ENCODE measurements at places on chromosomes 12 and 14.

GRCh38 chr12:38501481-38501880 lies 184.9 kb downstream of the ALG10B start:
- DNase-seq = no peak

GRCh38 chr14:81085596-81085995 lies 130.2 kb downstream of the TSHR start:
- DNase-seq = no peak

- peak; percentile 35 for DNase-seq
Observed at GRCh38 chr12:23204933-23205778, 580.2 kb downstream of the ETNK1 start.

- DNase-seq = peak; percentile 21
Observed at GRCh38 chr12:78359520-78359919, 505.1 kb upstream of the SYT1 start.

DNA sequence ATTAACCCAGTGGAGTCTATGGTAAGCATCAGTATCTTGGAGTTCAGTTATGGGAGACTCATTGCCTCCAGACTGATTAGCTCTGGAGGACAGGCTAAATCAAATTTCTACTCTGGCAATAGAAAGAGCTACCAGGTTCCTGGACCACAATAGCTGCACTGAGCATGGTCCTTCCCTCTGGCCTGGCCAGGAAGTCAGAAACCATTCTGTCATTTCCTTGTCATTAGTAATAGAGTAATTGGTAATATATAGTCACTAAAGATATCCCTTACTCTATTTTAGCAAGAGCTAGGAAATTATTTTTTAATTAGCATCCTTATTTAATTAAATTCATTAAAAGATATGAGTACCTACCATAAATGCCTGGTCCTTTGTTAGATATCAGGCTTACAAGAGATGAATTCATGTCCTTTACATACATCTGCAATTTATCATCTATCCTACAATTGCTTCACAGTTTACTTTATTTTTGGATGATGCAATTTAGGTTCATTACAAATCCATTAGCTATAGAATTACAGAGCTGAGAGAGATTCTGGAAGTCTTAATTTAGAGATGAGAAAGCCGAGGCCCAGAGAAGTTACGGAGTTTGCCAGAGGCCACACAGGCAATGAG lies 23.7 kb upstream of the TDRD9 start:
- no peak for DNase-seq

- no peak for DNase-seq
Observed at GRCh38 chr12:7869137-7869536, 3.6 kb downstream of the SLC2A14 start.

- DNase-seq = no peak
Observed at GRCh38 chr12:116443821-116444589, 115.2 kb upstream of the MAP1LC3B2 start.

DNA sequence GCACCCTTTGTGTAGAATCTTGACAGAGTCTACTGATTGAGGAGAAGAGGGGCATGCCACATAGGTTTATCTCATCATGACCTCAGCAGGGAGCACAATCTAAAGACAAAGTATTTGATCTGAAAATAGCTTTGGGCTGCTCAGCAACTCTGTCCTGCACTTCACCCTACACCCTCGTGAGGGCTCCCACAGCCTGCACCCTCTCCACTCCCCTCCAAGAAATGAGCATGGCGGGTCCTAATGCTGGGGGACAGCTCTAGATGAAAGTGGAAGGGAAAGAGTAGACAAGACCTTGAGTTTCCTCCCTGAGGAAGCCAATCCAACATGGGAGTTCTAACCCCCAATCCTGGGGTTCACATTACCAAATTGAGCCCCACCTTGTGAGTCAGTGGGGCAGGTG lies 10.7 kb upstream of the KRT5 start:
- no peak for DNase-seq

GRCh38 chr12:3294481-3294911 lies 196.5 kb upstream of the PRMT8 start:
- no peak for DNase-seq

GRCh38 chr14:72646861-72647528 lies 246.9 kb downstream of the DPF3 start:
- DNase-seq = no peak

DNA sequence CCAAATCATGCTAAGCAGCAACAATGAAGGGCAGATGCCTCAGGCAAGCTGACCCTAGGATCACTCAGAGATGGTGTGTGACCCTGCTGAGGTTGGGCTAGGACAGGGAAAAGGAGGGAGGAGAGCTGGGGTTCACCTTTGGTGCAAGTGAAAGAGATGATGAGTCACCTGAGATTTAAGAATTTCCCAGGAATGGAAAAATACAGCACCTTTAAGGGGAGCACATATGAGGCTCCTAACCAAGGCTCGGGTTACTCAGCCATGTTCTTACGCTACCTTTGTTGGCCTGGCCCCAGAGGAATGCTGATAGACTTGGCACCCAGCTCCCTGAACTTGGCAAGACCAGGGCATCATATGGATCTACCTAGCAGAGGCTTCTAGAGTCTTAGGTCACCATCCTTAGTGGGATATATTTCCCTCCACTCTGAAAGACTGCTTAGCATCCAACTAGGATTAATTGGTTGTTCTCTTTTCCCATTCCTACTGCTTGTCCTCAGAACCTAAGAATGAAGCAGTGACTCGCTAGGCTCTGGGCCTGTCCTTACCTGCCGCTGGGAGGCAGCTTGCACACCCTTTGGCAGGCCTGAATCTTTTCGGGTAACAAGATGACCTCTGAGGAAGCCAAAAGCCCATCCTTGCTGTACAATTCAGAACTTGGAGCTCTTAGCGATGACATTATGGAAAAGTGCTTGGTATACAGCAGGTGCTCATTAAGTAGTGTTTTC lies 4.0 kb upstream of the NAA25 start:
- no peak for DNase-seq

DNA sequence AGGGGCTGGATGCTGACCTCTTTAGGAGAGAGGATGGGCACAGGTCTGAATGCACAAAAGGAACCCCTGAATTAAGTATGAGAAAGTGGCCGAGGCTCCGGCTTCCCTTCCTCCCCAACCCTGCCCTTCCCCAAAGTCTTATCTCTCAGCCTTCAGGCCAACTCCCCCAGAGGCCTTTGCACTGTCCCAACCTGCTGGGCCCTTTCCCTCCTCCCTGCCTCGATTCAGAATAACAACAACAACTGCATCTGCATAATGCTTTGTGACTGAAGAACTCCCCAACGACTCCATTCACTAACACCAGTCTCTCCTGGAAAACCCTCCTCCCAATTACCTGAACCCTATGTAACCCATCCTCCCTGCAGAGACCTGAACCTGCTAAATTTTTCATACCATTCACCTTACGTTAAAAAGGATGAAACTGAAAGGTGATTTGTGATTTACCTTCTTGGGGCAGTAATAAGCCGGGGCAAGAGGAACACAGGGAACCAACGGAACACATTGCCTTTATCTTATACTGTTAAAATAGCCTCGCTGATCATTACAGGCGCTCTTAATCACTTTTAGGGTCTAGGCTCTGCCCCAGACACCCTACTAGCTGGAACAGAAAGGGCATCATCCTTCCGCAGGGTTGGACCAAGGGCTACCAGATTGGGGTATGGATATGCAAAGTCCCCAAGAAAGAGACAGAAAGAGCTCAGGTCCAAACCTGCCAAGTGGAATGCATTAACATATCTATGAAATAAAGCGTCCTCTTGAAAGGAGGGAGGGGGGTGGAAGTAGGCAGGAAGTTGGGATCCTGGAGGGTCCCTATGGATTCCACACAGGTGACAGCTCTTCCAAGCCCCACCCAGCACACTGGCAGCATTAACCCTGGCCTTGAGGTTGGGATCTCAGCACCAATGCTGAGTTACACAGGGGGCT lies 24.2 kb upstream of the FOXN3 start:
- DNase-seq = no peak

Data from right hindlimb (tissue), 1 donor.